Stimulated activated CD4-positive, alpha-beta T cell treated with anti-CD3 and anti-CD28 coated beads, Interleukin-4, amount 100 ng/mL, for 1 hour (primary cell): ENCODE measurements at places on chromosomes 12 and 14.

GRCh38 chr12:111248236-111249017, 120.5 kb downstream of the PHETA1 start:
- no peak for DNase-seq

- no peak for DNase-seq
Measured at GRCh38 chr14:72535485-72535884, 358.4 kb downstream of the DPF3 start.

DNA sequence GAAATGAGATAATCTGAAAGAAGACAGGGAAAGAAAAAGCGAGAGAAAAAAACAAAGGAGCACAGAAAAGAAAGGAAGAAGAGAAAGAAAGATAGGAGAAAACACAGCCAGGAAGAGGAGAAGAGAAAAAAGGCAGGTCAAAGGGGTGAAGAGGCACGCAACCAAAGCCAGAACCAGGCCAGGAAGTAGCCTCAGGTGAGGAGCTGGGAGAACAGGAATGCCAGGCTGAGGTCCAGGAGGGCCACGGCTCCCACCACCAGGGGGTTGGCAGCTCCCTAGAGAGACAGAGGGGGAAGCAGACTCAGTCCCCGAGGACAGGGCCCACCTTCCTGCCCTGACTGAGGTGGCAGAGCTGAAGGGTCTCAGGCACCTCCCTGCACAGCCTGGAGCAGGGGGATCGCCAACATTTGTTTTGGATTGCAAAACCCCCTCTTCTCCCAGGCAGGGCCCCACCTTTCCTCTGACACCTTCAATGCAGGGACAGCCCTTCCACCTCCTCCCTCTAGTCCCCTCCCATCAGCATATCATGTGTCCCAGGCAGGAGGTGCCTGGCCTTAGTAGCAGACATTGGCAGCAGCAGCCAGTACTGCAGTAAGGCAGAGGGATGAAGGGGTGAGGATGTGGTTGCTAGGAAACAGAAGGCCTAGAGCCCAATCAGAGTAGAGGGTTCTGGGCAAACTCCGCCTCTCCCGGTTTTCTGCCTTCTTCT, 2.0 kb upstream of the AP1G2 start:
- DNase-seq, result no peak

DNA sequence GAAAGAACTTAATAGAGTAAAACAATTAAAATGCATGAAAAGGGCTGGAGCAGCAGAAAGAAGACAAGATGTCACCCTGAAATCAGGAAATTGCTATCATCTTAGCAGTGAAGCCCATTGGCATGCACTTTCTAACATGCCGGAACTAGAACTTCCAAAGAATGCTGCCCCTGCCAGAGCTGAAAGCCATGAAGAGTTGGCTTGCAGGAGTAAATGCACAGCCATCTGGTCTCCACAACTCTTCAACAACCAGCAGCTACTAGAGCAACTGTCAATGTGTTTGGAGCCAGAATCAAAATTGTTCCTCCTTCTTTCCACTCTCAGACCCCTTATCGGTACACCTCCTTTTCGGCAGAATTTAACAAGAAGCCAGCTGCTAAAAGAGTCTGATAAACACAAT, 414.1 kb downstream of the KCNH5 start:
- no peak for DNase-seq

DNA sequence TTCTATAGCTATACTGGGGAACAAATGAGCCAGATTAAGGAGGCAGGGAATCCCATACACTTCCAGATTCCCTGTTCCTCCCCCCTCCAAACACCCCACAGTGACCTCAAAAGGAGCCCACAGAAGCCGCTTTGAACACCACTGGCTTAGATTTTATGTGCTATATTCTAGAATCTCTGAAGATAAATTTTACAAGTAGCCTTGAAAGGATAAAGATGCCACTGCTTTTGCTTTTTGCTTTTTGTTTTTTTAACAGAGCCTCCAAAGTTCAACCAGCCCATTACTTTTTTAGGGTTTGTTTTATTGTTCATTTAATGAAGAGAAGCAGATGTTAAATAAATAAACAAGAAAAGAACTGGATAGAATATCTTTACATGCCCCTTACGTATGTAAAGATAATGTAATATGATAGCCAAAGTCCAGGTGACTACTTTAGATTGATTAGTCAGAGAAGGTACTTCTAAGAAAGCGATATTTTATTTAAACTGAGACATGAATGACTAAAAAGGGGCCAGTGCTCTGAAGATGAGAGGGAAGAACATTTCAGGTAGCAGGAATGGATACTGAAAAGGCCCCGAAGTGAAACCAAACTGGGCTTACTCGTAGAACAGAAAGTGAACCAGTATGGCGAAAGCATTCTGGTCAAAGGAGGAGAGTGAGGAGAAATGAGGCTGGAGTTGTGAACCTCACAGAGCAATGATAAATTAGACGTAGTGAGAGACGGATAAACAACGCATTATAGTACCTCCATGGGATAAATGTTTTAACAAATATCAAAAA, 44.6 kb downstream of the DUSP6 start:
- no peak for DNase-seq

- no peak for DNase-seq
Measured at GRCh38 chr14:28247491-28247890, 519.1 kb upstream of the FOXG1 start.

- DNase-seq, result no peak
Measured at GRCh38 chr14:28707814-28708213, 58.8 kb upstream of the FOXG1 start.

- no peak for DNase-seq
Measured at GRCh38 chr14:100384819-100385813, 62.0 kb downstream of the SLC25A47 start.
